RWPE1 (cell line): ENCODE measurements at places on chromosomes 5 and 9.

GRCh38 chr5:69004676-69005075, 89.1 kb upstream of the SLC30A5 start:
- DNase-seq, result no peak

DNA sequence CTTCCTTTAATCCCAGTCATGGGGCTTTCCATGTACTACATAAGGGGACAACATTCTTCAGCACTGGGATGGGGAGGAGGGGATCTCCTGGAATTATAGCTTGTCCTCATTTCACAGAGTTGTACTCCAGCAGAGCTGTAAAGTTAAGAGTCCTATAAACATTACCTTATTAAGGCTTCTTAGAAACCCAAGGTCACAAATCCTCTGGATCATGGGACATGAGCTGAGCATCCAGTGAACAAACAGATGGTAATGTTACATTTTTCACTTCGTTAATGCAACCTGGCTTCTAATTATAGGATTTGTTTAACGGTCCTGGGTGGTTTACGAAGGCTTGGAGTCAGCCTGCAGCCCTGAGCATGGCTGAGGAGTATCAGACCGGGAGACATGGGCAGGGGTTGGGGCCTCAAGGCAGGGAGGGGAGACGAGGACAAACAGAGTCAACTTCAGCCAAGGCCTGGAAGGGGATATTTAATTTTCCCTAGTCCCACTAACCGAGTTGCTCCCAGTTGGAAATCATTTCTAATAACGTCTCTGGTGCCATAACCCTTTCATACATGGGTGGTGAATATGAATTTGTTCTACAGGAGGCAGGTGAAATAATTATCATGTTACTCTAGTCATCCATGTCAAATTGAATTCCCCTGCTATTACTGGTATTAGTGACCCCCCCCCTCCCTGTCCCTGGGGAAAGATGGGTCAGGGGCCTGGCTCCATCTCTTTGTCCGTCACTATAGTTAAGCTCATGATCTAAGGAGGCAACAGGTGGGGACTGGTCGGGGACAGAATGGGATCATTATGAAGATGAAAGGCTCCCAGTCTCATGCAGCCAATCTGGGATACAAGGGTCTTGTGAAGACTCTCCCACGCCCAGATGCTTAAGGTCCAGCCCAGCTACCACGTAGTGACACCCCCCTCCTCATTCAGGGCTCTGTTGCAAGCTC, 10.7 kb upstream of the IL17B start:
- DNase-seq, result no peak

GRCh38 chr9:106864373-106865143, 1.6 kb downstream of the ZNF462 start:
- DNase-seq, result peak; percentile 45

- peak; percentile 95 for DNase-seq
Measured at GRCh38 chr5:167730121-167730520, 561.3 kb upstream of the WWC1 start.

DNA sequence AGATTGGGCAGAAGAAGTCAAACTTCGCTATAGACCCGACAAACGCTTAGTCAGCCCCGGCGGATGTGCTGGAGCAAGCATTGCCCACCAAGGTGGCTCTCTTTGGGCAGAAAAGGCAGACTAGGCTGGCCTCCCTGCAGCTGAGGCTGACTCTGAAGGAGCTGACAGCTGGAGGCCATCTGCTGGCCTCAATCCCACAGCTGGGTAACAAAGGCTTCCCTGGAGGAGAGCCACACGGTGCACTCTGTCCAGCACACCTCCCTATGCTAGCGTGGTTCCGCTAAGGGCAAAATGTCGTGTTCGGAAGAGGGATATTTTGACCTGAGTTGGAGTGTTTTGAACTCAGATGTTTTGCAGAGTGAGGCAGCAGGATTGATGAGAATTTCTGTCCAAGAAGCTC, 103.5 kb upstream of the PTCH1 start:
- no peak for DNase-seq

DNA sequence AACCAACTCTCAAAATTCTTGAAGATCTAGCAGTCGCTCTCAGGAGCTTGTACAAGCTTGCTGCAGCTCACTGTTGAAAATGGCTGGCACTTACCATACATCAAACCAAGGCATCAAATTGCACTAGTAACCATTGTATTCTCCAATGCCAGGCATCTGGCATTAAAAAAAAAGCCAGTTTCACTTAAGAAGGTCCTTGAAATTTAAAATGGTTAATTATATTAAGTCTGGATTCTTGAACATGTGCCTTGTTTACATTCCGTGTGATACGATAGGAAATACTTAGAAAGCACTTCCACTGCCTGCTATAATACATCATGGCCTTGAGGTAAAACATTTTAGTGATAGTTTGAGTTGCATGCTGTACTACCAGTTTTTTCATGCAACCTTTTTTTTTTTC, 300.7 kb downstream of the KDM4C start:
- DNase-seq, result no peak

DNA sequence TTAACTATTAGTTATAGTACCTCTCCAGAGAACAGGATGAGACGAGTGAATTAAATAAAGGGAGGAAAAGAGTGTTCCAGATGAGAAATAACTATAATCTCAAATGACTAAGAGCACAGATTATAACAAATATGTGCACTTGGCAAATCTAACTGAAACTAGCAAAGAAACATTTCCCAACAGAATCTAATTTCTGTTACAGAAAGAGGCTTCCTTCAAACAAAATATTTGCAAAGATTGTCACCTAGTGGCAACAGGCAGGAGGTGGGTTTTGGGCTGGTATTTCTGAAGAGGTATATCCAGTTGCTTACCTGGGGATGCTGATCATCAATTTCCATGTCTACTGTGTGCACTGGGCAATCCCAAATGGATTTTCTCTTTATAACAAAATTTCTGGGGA, 5.6 kb upstream of the SPDL1 start:
- DNase-seq, result peak; percentile 26

DNA sequence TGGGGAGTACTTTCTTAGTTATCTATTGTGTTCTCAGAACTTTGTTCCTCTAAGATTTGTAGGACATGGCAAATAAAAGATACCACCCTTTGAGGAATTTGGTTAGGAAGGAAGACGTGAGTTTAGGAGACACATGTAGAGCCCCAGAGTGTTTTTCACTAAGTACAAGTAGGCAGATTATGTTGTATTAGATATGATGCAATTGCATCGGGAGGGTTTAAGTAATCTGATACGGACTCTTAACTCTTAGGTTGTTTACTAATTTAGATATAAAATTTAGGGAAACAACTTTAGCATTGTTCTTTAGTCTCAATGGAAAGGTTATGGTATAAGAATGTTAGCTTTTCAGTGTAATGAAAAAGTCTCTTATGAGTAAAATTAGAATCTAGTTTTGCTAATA, 84.4 kb downstream of the TRIO start:
- no peak for DNase-seq

DNA sequence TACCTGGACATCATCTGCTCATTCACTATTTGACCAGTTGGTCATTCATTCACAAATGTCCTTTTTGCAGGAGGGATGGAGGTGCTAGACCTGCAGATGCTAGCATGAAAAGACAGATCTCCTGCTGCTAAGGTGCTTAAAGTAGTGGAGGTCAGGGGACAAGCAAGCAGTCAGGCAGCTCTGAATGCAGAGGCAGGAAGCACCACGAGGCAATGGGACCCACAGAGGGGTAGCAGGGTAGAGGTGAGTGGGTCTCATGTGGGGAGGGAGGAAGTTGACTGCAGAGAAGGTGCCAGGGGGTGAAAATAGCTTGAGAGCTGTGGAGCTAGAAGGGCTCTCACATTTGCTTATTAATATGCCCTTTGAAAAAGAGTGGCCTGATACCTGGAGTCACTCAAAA, 25.2 kb downstream of the FXN start:
- DNase-seq, result no peak

DNA sequence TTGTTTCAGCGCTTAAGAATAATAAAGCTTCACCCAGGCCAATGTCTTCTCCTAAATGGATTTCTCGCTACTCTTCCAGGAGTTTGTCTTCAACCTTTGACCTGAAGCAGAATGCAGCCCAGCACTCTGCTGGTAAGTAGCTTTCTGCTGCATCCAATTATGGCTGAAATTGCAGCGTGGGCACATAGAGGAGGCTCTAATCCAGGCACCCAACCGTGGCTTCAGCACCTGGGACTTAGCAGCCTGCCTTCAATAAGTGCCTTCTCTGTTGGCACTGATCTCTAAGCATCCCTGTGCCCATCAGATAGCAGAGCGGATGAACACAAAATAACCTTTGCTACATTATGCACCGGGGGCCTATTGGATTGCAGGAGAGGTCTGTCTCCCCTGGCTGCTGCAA, 105.2 kb downstream of the TRIM32 start:
- DNase-seq, result no peak

- no peak for DNase-seq
Measured at GRCh38 chr9:125343518-125344275, 82.1 kb downstream of the GAPVD1 start.

DNA sequence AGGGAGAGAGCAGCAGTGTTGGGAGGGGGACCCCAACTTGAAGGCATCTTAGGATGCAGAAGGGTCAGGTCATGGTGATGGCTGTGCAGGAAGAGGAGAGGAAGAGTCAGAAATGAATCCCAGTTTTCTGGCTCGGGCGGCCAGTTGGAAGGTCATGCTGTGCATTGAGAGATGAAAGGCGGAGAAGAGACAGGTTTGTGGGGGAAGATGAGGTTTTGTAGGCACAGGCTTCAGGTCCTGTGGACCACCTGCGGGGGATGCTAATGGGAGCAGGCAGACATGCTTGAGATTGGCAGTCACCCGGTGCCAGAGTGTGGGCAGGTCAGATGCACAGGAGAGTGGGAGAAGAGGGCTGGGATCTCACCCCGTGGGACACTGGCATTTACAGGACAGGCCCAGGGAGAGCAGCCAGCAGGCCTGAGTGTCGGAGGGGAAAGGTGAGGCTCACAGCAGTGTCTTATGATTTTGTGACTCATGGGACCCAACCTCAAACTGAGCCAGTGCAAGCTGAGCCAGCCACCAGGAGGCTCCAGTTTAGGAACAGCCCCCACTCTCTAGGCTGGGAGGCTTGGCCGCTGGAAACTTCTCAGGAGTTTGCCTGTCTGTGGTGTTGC, 17.5 kb downstream of the STXBP1 start:
- no peak for DNase-seq

- DNase-seq, result no peak
Measured at GRCh38 chr5:151097061-151097460, 16.2 kb upstream of the TNIP1 start.

DNA sequence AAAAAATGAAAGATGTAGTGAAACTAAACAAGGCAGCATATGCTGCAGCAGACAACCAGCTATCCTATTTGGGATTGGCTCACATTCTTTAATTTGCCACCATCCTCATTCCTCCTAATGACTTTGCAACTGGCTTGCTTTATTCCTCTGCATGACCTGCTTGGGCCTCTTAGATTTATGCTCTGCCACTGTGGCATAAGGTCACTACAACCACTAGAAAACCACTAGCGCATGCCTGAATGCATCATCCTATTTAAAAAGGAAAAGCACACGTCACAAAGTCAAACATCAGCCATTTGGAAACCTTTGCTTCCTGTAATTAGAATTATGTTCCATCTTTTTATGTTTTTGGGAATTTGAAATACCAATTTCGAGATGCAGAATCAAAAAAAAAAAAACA, 40.8 kb upstream of the CCDC152 start:
- DNase-seq, result no peak
